Vagina (tissue), 2 donors: ENCODE measurements at places on chromosomes 1 and 21. TPM values are rescaled to one million over a fixed set of nuclear protein-coding genes. Genes with fewer than 3 reads are reported as not detected.

GRCh38 chr1:170354690-170355089, 177.3 kb upstream of the GORAB start:
- no peaks in the 10 kb centered on the region for H3K27me3 ChIP-seq
- H3K27ac ChIP-seq, result no peak overlapping the region
- H3K4me1 ChIP-seq, result no peaks in the 10 kb centered on the region
- H3K4me3 ChIP-seq, result no peak overlapping the region

DNA sequence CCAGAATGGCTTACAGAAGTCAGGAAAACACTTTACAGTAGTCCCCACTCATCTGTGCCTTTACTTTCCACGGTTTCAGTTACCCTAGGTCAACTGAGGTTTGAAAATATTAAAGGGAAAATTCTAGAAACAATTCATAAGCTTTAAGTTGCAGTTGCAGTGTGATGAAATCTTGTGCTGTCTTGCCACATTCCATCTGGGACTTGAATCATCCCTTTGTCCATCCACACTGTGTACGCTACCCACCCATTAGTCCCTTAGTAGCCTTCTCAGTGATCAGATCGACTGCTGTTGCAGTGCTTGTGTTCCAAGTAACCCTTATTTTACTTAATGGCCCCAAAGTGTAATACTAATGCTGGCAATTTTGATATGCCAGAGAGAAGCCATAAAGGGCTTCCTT, 30.5 kb downstream of the ZCCHC17 start:
- H3K4me1 ChIP-seq, result no peaks in the 10 kb centered on the region
- H3K36me3 ChIP-seq, result no peaks in the 10 kb centered on the region

REG4 gene
- total RNA-seq, result not detected

GSTM5 gene
- 21.1 TPM for total RNA-seq

GRCh38 chr1:160522622-160523345, at the start of gene SLAMF6:
SLAMF6 (minus strand) TSS chr1:160523255; CDS start chr1:160523192, 63 bp downstream.
- no peak within 1 kb of the TSS for H3K27ac ChIP-seq
- no peak for DNase-seq

DNA sequence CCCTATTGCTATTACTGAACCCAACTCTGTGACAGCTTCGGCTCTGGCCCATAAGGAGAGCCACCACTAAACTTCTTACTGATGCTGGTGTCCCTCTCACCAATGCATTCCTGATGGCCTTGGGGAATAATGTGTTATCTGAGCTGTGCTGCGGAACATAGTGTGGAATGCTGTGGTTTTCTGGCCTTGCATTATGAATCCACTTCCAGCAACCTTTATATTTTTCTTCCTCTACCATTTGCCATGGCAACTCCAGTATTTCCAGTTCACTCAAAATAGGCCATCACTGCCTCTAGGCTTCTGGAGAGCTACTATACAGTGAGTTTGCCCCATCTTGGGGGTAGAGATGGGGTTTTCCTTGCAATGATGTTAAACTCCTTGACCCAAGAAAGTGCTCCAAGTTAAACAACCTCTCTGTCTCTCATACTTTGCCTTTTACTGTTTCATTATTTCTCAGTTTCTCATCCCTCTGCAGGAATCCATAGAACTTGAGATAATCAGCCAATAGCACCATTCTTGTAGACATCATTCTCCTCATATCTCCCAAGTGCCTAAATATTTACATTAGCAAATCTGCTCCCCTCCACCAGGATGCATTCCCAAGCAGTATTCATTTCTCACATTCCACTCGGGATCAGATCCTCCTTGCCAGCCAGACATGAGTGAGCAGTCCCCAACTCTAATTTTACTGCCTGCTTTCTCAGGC, 11.1 kb upstream of the RAVER2 start:
- no peak for DNase-seq
- no peak overlapping the region for H3K4me3 ChIP-seq
- no peaks in the 10 kb centered on the region for H3K27me3 ChIP-seq
- H3K4me1 ChIP-seq, result no peaks in the 10 kb centered on the region
- H3K36me3 ChIP-seq, result no peaks in the 10 kb centered on the region
- no peak overlapping the region for H3K27ac ChIP-seq

SUCO gene
- total RNA-seq, result 38.3 TPM

GRCh38 chr1:225548140-225548857, 104.6 kb downstream of the ENAH start:
- no peak for DNase-seq
- no peak overlapping the region for H3K4me3 ChIP-seq
- no peaks in the 10 kb centered on the region for H3K27me3 ChIP-seq
- H3K27ac ChIP-seq, result no peak overlapping the region

FCER1G gene
- total RNA-seq, result 64.8 TPM

FAM177B gene
- total RNA-seq, result not detected

HORMAD1 gene
- total RNA-seq, result 1.2 TPM

DNA sequence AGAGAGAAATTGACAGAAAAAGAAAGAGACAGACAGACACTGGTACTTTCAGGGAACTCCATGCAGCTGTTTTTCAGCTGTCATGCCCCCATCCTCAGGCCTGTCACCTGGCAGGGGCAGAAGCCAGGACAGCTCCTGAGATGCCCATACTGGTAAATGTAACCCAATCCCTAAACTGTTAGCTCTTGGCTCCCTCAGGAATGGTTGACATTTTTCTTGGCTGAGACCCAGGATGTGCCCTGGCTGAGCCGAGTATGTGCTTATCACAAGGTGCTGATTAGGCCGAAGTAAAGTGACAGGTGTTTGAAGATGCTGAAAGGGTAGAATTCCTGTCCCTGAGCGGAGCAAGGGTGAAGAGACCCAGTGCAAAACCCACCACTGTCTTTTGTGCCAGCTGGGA, 50.7 kb downstream of the PGM1 start:
- no peak overlapping the region for H3K27ac ChIP-seq
- no peak overlapping the region for H3K4me3 ChIP-seq
- peaks cover 5% of the 10 kb centered on the region for H3K36me3 ChIP-seq
- DNase-seq, result no peak

DNA sequence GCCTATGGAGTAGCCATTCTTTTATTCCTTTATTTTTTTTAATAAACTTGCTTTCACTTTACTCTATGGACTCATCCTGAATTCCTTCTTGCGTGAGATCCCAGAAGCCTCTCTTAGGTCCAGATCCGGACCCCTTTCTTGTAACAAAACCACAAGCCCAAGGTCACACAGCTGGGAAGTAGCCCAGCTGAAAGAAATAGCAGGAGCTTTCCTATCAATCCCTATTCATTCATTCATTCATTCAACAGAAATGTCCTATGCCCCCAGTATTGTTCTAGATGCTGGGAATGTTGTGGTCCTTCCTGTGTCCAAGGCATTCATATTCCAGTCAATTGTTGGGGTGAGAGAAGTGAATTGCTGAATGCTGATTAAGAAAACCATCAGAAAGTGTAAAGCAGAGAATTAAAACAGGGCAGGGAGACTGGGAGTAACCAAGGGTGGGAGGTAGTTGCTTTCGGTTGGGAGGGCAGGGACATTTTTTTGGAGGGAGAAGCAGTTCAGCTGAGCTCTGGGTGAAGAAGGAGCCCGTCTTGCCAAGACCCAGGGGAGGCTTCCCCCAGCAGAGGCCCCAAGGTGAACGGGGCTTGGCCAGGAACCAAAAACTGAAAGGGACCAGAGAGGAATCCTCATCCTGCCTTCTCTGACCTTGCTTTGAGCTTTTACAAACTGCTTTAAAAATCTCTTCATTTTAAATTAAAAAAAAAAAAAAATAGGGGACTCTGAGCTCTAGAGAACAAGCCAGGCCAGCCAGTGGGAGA, 10.8 kb downstream of the PLA2G2D start:
- H3K4me3 ChIP-seq, result no peak overlapping the region
- H3K36me3 ChIP-seq, result no peaks in the 10 kb centered on the region
- no peak for DNase-seq
- peaks cover 22% of the 10 kb centered on the region for H3K4me1 ChIP-seq
- H3K27me3 ChIP-seq, result no peaks in the 10 kb centered on the region

MRTO4 gene
- 19.2 TPM for total RNA-seq

- H3K4me1 ChIP-seq, result no peaks in the 10 kb centered on the region
- no peak overlapping the region for H3K27ac ChIP-seq
- no peak overlapping the region for H3K4me3 ChIP-seq
- DNase-seq, result no peak
- H3K27me3 ChIP-seq, result no peaks in the 10 kb centered on the region
Measured at GRCh38 chr1:30284226-30284625, 439.2 kb downstream of the MATN1 start.

DNA sequence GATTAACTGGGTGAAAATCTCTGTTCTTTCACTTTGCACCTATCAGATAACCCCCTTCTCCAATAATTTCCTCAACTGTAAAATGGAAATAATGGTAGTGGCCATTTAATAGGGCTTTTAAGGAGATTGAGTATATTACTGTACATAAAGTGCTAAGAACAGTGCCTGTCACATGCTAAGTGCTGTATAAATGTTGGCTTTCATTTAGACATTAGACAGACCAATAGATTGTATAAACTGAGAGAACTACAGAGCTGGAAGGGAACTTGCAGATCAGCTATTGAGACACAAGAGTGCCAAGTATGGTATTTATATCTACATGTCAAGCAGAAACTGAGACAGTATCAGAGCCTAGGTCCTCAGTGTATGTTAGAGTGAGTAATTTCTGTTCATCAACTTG, 934.7 kb downstream of the PLA2G4A start:
- H3K27me3 ChIP-seq, result no peaks in the 10 kb centered on the region
- H3K36me3 ChIP-seq, result no peaks in the 10 kb centered on the region
- no peak for DNase-seq

- H3K36me3 ChIP-seq, result no peaks in the 10 kb centered on the region
- H3K4me1 ChIP-seq, result peaks cover 52% of the 10 kb centered on the region
- H3K27me3 ChIP-seq, result no peaks in the 10 kb centered on the region
- H3K4me3 ChIP-seq, result no peak overlapping the region
- no peak for DNase-seq
Measured at GRCh38 chr1:182147136-182147820, 85.8 kb upstream of the ZNF648 start.

GBP5 gene
- 4.2 TPM for total RNA-seq

DNA sequence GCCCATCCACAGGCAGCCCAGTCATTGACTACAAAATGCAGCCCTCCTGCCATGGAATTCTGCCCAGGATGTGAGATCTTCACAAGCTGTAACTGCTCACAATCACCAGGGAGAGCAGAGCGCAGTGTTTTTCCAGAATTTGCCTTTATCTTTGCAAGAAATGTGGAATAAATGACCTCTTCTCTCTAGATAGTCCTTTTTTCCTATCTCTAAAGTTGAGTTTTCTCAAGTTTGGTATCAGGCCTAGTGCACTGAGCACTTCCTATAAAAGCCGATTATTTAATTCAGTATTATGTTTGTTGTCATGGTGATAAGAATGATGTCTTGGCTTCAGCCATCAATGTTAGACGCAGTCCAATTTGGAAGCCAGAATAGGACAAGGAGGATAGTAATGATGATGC, 246.9 kb upstream of the IRF2BP2 start:
- no peaks in the 10 kb centered on the region for H3K36me3 ChIP-seq
- no peak overlapping the region for H3K4me3 ChIP-seq
- H3K27me3 ChIP-seq, result no peaks in the 10 kb centered on the region

LHX8 gene
- not detected for total RNA-seq

DNA sequence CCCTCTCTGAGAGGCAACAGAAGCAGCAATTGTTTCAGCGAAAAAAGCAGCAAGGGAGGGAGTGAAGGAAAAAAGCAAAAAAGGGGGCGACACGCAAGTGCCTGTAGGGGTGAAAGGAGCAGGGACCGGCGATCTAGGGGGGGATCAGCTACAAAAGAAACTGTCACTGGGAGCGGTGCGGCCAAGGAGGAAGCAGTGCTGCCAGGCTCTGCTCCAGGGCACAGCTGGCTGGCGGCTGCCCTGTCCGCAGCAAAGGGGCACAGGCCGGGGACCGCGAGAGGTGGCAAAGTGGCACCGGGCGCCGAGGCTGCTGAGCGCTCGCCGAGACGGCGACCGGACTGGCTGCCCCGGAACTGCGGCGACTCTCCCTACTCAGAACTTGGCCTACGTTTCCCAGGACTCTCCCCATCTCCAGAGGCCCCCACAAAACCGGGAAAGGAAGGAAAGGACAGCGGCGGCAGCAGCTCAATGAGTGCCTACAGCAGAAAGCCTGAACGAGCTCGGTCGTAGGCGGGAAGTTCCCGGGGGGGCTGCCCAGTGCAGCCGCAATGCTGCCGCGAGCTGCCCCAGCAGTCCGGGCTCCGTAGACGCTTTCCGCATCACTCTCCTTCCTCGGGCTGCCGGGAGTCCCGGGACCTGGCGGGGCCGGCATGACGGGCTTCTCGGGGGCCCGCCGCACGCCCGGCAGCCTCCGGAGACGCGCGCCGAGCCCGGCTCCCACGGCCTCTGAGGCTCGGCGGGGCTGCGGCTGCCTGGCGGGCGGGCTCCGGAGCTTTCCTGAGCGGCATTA, 1.0 kb upstream of the CDKN2C start:
- H3K36me3 ChIP-seq, result no peaks in the 10 kb centered on the region
- peak overlapping the region; percentile 57 for H3K4me3 ChIP-seq
- DNase-seq, result no peak
- no peaks in the 10 kb centered on the region for H3K27me3 ChIP-seq
- H3K27ac ChIP-seq, result peak overlapping the region; percentile 97
- H3K4me1 ChIP-seq, result peaks cover 14% of the 10 kb centered on the region

RNF207 gene
- 19.4 TPM for total RNA-seq

DNA sequence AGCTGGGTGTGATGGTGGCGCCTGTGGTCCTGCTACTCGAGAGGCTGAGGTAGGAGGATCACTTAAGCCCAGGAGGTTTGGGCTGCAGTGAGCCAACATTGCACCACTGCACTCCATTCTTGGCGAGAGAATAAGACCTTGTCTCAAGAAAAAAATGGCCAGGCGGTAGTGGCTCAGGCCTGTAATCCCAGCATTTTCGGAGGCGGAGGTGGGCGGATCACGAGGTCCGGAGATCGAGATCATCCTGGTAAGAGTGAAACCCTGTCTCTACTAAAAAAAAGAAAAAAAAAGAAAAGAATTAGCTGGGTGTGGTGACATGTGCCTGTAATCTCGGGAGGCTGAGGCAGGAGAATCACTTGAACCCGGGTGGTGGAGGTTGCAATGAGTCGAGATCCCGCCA, 11.3 kb downstream of the ATAD3B start:
- no peaks in the 10 kb centered on the region for H3K4me1 ChIP-seq
- H3K27me3 ChIP-seq, result no peaks in the 10 kb centered on the region
- DNase-seq, result no peak
- H3K36me3 ChIP-seq, result peaks cover 55% of the 10 kb centered on the region

DNA sequence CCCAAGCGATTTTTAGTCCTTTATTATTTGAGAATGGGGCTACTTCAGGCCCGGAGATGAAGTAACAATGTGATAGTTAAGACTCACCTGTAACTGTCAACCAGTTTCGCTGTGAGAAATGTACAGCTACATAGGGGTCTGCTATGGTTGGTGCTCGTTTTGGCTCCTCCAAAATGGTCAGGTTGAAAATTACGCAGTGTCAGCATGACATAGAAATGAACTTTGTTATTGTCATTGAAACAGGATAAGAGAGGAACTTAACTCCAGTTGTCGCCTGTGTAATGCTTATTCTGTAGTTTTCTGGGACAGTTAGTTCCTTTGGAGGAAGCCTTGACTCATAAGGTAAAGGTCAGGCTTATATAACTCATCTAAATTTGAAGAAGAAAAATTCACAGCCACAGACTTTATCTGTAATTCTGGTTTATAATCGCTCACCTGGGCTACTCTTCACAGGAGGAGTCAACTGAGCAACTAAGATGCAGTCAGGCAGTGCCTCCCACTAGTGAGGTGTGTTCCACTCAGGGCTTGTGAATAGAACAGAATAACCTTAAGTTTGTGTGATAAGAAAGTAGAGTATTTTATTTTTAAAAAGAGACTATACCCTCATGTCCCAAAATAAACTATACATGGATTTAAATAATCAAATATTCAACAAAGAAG, 130.9 kb downstream of the CD247 start:
- peaks cover 8% of the 10 kb centered on the region for H3K36me3 ChIP-seq
- H3K4me3 ChIP-seq, result no peak overlapping the region
- H3K27ac ChIP-seq, result no peak overlapping the region
- no peaks in the 10 kb centered on the region for H3K27me3 ChIP-seq
